ENCODE measurements at places on chromosomes 4 and X.

- DNase-seq = no peak
These were observed 605 bp upstream of the FAT1 start for GRCh38 chr4:186724058-186724863.

- no peak for DNase-seq
These were observed 1886.4 kb upstream of the TENM3 start for GRCh38 chr4:180356766-180357165.

DNA sequence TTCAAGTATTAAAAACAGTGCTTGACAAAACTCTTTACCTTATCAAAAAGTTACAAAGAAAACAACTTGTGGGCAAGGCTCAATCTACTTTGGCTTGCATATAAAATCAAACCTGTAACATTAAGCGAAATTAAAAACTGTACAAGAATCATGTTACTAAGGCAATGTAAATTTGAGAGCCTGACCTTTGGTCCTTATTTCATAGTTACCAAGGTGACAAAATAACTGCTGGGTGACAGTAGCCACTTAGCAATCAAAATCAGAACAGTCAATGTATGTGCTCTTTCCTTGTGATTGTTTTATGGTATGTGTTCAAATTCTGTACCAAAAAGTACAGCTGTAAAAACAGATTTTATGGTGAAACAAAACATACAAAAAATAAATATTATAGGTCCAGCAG lies 204.0 kb downstream of the RASL11B start:
- DNase-seq = no peak

DNA sequence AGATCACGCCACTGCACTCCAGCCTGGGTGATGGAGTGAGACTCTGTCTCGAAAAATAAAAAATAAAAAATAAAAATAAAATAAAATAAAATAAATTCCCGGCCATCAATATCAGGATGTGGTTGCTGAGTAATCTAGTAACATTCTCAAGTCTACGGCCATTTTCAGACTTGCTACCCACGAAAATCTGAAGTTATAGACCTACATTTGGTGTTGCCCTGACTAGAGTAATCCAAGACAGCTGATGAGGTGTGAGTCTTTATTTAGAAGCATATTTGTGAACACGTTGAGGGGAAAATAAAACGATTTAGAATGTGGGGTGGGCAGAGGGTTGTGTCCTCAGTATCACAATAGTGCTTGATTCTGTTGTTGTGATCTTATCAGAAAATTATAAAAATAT lies 130.2 kb upstream of the MID1 start:
- DNase-seq = no peak

DNA sequence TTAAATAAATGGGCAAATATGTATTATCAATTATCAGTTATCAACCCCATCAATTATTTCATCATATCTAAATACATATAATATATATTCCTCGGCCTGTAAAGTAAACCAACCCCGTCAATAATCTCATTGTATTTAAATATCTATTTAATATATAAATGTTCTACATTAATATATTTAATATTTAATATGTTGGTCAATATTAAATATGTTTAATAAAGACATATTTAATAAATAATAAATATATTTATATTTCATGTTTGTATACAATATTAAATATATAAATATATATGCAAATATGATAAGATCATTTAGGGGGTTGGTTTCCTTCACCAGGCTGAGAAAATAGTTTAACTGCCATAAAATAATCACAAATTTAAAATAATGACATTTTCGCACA lies 6.4 kb upstream of the TMEM144 start:
- no peak for DNase-seq

GRCh38 chrX:125132274-125132673 lies 187.4 kb upstream of the TEX13C start:
- DNase-seq = no peak

GRCh38 chrX:22193851-22194659 lies 78.7 kb upstream of the CBLL2 start:
- DNase-seq = no peak

DNA sequence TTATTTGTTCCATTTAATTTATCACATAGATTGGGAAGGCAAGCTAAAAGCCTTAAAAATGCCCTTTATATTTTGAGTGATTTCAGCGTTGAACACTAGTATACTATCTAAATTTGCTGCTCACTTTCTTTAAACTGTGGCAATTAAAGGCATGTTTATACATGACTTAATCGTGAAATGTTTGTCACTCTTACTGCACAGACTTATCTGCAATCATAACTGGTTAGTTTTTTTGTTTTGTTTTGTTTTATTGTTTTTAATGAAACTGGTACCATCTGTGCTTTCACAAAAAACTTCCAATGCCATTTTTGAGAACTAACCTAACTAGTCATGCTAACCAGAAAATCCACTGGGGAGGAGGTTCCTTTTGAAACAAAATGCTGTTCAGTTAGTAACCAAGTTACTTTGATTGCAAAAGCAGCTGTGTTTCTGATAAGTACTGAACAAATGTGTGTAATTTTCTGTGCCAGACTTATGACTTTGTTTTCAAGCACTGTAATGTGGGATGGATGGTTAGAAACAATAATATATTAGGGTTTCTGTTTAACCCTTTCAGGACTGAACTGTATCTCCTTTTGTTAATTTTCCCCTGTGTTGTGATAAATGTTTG lies 56.1 kb downstream of the CCKAR start:
- DNase-seq = no peak

DNA sequence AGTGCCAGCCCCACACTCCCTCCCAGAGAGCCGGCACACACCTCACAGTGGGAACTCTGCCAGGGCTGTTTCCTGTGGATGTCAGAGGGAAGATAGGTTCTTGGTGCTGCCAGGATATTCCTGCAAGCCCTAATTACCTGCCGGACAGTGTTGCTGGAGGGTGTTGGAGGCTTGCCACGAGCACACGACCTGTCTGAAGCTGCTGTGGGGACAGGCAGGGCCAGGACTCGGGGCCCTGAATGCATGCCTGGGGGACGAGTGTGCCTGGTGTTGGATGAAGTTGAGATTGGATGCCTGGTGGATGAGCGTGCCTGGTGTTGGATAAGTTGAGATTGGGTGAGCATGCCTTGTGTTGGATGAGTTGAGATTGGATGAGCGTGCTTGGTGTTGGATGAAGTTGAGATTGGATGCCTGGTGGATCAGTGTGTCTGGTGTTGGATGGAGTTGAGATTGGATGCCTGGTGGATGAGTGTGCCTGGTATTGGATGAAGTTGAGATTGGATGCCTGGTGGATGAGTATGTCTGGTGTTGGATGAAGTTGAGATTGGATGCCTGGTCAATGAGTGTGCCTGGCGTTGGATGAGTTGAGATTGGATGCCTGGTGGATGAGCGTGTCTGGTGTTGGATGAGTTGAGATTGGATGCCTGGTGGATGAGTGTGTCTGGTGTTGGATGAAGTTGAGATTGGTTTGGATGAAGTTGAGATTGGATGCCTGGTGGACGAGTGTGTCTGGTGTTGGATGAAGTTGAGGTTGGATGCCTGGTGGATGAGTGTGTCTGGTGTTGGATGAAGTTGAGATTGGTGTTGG lies 23.2 kb upstream of the UVSSA start:
- no peak for DNase-seq

DNA sequence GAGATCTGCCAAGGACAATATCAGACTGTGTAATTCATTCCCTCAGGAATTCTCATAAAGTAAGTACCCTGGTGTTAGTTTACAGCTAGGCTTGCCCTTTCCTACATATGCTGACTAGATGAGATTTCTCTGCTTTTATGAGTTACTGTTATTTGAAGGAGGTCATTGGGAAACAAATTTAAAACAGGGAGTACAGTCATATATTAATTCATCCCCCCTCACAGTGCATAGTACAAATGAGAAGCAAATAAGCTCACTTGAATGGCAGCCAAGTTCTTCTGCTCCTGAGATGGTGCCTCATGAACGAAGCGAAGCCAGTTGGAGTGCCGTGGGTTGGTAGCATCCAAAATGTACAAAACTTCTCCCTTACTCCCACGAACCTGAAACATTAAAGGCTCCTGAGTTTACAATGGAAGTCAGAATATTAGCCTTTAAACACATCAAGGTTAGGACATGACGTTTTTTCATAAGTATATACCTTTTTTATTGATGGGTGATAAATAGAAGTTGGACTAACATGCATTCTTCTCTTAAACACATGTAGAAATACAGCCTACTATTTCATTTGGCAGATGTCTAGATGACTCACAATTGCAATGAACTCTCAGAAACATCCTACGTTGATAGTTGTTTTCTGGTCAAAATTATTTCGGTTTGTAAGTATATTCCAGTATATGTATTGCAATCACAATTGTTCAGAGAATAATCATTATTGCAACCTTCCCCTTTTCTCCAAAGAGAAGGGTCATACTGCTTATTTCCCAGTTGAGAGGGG lies 69.2 kb downstream of the PRDM5 start:
- DNase-seq = no peak

DNA sequence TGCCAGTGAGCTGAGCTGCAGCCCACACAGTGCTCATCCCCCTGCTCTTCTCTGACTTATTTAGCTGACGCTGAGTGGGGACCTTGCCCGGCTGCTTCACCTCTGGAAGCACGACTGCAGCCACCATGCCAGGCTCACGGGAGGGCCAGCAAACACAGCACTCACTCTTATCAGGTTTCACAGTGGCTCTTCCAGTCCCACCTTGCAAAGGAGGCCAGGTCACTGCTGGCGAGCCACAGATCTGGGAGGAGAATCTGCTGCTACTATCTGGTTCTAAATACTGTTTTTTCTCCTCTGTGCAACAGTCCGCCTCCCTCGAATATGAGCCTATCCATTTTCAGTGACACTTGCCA lies 6.7 kb upstream of the SPON2 start:
- DNase-seq = no peak

- no peak for DNase-seq
These were observed 121.1 kb downstream of the REPS2 start for GRCh38 chrX:17067534-17067933.

DNA sequence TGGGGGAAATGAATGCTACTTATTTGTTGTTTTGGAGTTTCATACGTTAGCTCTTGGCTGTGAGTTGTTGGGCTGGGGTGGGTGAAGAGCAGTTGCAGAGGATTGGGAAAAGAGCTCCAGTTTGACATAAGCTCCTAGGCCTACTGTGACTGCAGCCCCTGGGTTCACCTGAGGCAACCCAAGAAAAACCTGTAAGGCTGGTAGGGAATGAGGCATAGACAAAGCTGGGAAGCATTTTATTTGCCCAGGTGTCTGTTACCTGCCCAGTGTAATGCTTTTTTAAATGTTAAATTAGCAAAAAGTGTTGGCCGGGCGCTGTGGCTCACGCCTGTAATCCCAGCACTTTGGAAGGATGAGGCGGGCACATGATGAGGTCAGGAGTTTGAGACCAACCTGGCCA lies 160.0 kb downstream of the FHIP1A start:
- no peak for DNase-seq

GRCh38 chr4:159015841-159016240 lies 87.0 kb upstream of the RAPGEF2 start:
- DNase-seq = no peak

DNA sequence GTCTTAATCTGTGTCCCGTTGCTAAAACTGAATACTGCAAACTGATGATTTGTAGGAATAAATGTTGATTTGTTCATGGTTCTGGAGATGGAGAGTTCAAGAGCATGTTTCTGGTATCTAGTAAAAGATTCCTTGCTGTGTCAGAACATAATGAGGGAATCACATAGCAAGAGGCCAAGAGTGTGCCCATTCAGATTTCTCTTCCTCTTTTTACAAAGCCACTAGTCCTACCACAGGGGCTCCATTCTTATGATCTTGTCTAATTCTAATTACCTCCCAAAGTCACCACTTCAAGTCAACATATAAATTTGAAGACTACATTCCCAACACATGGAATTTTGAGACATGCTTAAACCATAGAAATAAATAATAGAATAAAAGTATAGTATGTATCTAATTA lies 608.8 kb upstream of the EPHA5 start:
- no peak for DNase-seq

DNA sequence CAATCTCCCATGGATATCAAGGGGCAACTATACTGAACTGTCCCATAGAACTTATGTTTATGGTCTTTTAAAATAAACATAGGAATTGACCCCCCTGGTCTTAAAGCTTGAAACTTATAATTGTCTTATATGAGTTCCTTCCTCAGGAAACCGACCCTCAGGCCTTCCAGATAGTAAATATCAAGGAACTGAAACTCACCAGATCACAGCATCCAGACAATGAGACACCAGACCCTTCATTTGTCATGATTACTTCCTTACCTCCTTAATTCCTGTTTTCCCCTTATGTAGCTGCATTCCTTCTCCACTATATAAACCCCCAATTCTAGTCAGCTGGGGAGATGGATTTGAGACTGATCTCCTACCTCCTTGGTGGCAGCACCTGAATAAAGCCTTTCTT lies 94.8 kb upstream of the GRPR start:
- no peak for DNase-seq

DNA sequence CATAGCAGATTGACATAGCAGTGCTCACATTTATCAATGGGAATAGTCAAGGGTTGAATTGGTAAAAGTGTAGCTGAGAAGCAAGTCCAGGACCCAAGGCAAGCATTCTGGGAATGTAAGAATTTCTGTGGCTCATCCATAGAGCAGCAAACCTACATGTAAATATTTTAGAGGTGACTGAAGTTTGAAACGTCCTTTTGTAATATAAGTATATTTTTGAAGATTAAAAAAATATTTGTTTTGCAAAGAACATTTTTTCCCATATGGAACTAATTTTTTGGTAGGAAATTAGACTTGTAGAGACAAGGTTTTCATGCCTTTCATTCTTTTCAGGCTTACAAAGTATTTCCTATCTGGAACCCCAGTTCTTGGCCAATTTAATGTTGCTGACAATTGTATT lies 104.0 kb downstream of the TEX13A start:
- no peak for DNase-seq

DNA sequence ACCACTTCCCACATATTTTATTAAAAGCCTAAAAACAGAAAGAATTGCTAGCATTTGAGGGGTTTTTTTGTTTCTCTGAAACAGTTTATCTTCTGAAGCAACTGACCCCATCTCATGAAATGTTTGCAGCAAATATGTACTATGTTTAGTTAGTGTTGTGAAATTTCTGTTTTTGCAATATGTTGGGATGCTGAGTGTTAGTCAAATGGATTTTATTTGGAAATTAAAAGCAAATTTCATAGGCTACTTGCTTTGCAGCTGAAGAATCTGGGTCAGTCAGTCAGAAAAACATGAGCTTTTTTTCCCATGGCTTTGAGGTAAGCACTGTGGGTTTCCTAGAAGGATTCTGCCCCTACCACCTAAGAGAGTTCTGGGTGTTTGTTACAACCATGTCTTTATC lies 184.9 kb upstream of the DKK2 start:
- no peak for DNase-seq

- DNase-seq = peak; percentile 33
These were observed 11.9 kb upstream of the ADH7 start for GRCh38 chr4:99447079-99447478.

DNA sequence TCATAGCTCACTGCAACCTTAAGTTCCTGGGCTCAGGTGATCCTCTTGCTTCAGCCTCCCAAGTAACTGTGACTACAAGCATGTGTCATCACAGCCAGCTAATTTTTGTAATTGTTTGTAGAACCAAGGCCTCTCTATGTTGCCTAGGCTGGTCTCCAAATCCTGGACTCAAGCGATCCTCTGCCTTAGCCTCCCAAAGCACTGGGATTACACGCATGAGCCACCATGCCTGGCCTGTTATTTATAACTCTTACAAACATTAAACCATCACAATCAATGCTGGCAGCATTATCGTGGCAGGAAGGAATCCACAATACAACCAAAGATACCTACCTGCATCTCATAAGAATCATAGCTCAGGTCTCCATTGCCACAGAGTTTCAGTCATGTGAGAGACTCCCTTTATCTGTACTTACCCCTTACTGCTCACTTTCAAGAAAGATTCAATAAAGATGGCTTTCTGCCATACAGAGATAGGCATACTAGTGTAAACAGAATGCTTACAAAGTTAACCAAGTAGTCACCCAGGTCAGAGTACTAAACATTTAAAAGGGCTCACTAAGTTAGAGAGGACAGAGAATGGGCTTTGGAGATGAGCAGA lies 48.5 kb downstream of the SMIM31 start:
- DNase-seq = no peak
